ENCODE measurements at places on chromosomes 7 and 10. TPM values are rescaled to one million over a fixed set of nuclear protein-coding genes. Genes with fewer than 3 reads are reported as not detected.

DNA sequence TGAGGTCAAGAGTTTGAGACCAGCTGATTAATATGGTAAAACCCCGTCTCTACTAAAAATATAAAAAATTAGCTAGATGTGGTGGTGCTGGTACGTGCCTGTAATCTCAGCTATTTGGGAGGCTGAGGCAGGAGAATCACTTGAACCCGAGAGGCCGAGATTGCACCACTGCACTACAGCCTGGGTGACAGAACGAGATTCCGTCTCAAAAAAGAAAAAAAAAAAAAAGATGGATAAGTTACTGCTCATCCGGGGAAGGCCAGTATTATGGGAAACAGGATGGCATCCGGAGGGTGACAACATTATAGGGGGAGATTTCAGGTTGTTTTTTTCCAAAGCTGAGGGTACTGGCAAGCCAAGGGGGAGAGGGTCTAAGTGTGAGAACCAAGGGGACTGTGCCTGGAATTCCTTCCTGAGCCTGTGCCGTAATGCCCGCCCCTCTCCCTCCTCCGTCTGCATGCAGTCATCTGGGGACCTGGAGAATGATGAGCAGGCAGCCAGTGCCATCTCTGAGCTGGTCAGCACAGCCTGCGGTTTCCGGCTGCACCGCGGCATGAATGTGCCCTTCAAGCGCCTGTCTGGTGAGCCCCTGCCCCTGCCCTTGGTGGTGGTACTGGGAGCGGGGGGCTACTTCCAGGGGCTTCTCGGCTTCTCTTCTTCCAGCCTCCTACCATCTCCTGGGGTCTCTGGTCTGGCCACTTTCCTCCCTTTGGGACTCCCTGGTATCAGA lies 4.4 kb downstream of the LAMTOR4 start:
- DNase-seq = peak; percentile 29

DNA sequence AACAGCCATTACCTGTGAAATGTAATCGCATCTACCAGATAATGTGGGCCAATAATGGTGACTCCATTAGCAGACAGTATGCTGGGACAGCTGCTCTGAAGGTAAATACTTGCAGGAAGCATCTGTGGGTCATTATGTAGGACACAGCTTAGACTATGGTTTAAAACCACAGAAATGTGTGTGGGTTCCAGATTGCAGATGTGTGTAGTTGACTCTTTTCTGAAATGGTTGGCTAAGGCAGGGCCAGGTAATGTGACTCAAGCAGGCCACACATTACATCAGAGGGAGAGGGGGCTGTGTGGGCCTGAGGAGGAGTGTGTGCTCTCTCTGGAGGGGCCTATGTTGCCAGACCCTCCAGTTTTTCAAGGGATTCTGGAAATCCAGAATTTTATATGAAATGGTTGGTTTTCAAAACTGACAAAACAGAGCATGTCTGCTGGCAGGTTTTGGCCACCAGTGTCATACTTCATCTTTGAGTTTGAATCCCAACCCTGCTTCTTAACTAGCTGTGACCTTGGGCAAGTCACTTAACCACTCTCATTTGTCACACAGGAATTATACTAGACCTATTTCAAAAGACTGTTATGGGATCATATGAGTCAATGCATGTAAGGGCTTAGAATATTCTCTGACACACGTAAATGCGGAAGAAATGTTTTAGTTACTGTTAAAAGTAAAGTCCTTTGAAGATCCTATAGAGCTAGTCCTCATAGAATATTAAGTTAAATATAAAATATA lies 64.5 kb downstream of the MCMBP start:
- DNase-seq = no peak

Gene RET
- 16.0 TPM for total RNA-seq

Gene SPDYE5
- not detected for total RNA-seq

Gene PTPN20
- total RNA-seq = not detected

Gene FAM25A
- total RNA-seq = not detected

Gene SCIN
- total RNA-seq = not detected

Gene DPYSL4
- total RNA-seq = 7.6 TPM

Data from H7 (cell line).